Globus pallidus (tissue), 1 donor: ENCODE measurements at places on chromosomes 2 and 18.

DNA sequence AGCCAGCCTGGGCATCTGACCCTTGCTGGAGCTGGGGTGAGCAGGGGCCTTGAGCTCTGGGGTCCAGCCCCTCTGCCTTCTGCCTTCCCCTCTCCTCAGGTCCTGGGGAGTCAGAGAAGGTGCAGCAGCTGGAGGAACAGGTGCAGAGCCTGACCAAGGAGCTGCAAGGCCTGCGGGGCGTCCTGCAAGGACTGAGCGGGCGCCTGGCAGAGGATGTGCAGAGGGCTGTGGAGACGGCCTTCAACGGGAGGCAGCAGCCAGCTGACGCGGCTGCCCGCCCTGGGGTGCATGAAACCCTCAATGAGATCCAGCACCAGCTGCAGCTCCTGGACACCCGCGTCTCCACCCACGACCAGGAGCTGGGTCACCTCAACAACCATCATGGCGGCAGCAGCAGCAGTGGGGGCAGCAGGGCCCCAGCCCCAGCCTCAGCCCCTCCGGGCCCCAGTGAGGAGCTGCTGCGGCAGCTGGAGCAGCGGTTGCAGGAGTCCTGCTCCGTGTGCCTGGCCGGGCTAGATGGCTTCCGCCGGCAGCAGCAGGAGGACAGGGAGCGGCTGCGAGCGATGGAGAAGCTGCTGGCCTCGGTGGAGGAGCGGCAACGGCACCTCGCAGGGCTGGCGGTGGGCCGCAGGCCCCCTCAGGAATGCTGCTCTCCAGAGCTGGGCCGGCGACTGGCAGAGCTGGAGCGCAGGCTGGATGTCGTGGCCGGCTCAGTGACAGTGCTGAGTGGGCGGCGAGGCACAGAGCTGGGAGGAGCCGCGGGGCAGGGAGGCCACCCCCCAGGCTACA lies 3.8 kb downstream of the EMILIN1 start:
- DNase-seq, result no peak

DNA sequence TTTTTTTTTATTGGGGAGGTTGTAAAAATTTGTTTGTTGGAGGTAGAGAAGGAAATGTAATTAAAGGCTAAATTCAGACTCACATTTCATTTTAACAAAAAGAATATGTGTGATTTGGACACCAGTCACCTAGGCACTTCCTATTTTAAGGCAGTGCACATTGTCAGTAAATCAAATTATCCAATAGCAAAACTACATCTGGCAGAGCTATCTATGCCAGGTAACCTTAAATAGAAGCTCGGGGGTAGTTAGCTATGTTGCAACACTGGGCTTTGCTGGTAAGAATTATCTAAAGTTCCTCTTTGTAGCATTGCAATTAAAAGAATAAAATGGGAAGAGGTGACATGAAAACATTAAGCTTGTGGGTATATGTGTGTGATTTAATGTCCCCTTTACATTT lies 1064.4 kb upstream of the ZEB2 start:
- DNase-seq, result no peak

DNA sequence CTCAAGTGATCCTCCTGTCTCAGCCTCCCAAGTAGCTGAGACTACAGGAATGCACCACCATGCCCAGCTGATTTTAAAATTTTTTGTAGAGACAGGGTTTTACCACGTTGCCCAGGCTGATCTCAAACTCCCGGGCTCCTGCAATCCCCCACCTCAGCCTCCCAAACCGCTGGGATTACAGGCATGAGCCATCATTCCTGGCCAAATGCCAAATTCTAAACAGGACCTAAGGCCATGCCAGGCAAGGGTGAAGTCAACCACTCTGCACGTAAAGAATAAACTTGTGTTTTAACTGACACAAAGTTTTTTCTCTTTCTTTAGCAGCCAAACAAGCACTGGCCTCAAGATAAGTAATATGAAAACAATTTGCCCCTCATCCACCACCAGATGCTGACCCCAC lies 37.4 kb upstream of the SATB2 start:
- DNase-seq, result no peak

- DNase-seq, result no peak
Measured at GRCh38 chr2:226220511-226220910, 579.1 kb downstream of the IRS1 start.

DNA sequence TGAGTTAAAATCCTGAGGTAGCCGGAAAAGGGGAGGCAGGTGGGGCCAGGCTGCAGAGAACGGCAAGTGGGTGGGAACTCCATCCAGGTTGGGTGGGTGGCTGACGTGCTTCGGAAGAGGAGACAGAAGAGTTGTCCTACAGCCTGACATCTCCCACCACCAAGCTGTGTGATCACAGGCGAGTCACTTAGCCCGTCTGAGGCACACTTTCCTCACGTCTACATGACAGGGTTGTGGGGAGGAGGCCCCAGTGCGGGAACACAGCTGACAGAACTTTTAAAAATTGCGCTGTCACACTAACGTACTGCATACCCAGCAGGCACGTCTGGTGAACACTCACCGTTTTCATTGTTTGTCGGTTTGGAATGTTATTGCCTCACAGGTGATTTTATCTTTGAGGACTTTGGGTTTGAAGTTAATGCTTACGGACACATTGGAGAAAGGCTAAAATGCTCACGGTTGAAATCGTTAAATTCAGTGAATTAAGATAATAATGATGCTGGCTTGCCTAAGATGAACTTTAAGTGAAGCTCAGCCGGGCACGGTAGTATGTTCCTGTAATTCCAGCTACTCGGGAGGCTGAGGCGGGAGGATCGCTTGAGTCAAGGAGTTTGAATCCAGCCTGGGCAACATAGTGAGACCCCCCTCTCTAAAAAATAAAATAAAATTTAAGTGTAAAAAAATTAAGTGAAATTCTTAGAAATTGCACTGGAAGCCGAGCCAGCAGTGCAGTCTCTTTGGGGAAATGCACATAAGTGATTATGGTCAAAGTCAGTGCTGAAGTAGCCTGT lies 8.9 kb downstream of the EMILIN2 start:
- no peak for DNase-seq

DNA sequence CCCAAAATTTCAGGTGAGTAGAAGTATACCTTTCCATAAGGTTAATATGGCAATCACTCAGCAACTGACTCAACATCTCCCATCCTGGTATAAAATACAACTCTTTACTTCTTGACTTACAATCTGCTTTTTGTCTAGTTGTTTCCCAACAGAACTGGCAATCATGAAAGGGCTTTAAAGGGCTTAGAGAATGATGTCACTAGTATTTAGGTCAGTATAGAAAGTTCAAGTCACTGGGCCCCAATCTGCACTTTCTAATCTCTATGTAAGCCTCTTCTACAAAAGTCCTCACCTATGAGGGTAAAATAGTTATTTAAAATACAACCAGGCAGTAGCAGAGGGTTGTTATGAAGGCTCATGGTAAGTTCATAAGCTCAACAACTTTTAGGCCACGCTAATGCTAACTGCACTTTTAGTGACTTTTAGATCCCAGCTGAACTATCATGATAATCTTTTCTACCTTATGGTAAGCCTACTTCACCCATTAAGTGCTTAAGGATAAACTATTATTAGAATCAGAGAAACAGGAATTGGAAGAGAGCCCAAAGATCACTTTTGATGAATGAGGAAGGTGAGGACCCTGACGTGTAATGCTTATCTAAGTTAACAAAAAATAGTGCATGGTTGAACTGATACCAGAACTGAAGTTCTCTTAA lies 79.6 kb downstream of the GORASP2 start:
- DNase-seq, result no peak

GRCh38 chr2:178761759-178762371 lies 45.4 kb downstream of the TTN start:
- peak; percentile 10 for DNase-seq

DNA sequence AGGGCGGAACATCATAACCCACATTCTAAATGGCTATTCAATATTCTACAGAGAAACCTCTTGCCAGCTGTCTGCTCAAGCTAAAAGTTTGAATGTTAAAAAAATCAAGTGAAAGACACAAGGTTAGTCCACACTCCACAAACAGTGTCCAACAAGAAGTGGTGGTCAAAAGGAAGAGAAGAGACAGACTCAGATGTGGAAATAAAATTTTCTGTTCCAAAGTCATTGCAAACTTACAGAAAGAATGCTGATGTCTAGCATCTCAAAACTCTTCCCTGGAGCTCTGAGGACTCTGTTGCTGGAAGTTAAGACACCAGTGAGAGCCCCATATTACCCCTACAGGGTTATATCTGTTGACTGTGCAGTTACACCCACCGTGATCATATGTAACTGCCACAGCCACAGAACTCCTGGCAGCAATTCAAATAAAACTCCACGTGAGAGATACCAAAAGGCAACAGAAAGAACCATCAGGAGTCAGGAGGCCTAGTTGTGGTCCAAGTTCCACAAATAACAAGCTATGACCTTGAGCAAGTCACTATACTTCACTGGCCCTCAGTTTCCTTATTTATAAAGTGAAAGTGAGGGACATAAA lies 60.9 kb downstream of the AAK1 start:
- no peak for DNase-seq

DNA sequence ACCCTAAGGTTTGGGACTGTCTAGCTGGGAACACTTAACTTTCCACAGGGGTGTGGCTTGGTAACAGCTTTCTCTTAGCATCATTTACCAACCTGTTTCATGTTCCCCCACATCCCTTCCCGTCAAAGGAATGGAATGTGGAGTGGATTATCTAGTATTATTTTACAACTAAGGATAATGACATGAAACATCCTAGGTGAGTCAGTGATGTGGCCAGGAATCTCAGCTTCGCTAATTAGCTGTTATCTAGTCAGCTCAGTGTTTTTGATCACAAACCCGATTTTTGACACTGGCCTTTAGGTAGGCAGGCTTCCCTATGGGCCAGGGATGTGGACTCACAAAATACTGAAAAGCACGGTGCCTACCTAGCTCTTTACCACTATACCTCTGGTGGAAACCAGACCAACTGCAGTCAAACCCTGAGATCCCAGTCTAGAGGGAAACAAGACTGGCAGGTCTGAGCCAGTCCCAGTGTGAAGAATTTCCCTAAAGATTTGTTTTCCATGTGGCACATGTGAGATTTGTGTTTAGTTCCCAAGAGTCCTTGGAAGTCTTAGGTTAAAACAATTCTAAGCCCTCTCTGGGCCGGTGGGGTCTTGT lies 2.8 kb upstream of the NRP2 start:
- no peak for DNase-seq

DNA sequence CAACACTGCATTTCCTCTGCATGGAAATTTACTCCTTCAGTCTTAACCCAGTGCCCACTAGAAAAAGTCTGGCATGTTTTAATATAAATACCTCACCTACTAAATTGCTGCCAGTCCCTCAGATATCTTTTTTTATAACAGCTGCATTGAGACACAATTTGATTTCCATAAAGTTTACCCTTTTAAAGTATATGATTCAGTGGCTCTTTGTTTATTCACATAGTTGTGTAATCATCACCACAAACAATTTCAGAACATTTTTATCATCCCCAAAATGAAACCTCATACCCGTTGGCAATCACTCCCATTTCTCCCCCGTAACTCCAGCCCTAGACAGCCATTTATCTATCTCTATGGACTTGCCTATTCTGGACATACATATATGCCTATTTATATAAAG lies 17.0 kb upstream of the FRZB start:
- DNase-seq, result no peak

GRCh38 chr2:231163414-231164095 lies 34.9 kb upstream of the ARMC9 start:
- DNase-seq, result no peak
